ENCODE measurements at places on chromosomes 6 and 20.
A peak's percentile ranks its signal among the peaks of the same experiment; 100 is the strongest.

DNA sequence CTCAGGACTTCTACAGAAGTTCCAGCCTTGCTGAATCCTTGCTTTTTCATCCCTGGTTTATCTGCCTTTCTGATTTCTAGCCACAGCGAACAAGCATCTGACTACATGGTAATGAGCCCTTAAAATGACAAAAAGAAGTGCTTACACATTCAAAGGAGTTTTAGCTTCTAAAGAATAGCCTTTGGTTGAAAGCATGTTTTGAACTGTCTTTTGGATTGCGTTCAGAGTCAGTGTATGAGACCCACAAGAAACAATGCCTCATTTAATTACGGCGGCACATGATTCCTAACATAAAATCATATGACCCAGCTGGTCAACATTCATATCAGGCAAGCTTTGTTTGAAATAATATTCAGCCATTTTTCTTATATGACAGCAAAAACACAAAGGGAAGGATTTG is 784.2 kb downstream of the KIF16B start:
- DNase-seq = no peak

DNA sequence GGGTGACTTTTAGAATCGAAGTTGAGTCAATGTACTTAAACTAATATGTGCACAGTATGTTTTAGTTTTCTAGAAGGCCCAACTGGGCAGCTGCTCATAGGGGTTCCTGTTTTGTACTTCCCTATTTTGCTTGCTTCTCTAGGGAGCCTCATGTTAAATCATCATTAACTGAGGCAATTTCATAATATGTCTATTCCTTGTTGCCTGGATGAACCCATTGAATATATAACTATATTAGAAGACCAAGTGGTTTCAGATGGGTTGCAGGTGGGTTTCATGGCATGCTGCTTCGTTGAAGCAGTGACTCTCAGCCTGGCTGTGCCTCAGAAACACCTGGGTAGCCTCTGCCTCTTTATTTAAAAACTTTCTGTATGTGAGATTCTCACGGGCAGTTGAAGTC is 22.2 kb downstream of the CARMIL1 start:
- DNase-seq = peak; percentile 74

GRCh38 chr6:48021904-48022303 is 89.1 kb downstream of the PTCHD4 start:
- no peak for DNase-seq

GRCh38 chr20:35373661-35374060 is 38.1 kb downstream of the UQCC1 start:
- no peak for DNase-seq

- no peak for DNase-seq
These were observed 9.7 kb downstream of the MDC1 start for GRCh38 chr6:30707281-30707850.

DNA sequence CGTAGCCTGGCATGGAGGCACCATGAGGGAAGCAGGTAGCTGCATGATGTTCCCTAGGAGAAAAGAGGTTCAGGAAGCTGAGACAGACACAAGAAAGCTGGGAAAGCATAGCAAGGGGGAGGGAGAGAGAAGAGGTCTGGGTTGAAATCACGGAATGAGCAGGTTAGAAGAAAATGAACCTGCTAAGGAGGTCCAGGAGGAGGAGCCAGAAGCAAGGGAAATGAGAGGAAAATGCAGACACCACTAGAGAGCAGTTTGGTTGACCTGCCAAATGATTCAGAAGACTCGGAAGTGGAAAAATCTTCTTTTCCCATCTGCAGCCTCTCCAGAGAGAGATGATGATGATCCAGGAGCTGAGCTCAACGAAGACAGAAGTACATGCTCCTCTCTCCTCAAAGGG is 70.9 kb downstream of the VIP start:
- DNase-seq = no peak

DNA sequence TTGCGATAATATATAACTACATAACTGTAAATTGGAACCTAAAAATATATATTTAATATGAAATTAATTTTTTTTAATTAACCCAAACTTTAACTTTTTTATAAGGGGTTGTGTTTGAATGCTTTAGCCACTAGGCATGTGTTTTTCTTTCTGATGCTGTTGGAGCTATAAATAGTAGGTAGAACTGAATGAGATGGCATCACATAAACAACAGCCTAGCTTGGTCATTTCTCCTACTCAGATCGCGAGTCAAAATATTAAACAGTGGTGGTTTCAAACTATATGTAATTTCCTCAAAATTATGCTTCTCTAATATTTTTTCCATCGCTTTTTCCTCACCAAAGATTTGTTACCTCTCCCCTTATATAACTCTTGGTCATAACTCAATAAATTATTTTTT is 243.2 kb downstream of the ARID1B start:
- DNase-seq = no peak

DNA sequence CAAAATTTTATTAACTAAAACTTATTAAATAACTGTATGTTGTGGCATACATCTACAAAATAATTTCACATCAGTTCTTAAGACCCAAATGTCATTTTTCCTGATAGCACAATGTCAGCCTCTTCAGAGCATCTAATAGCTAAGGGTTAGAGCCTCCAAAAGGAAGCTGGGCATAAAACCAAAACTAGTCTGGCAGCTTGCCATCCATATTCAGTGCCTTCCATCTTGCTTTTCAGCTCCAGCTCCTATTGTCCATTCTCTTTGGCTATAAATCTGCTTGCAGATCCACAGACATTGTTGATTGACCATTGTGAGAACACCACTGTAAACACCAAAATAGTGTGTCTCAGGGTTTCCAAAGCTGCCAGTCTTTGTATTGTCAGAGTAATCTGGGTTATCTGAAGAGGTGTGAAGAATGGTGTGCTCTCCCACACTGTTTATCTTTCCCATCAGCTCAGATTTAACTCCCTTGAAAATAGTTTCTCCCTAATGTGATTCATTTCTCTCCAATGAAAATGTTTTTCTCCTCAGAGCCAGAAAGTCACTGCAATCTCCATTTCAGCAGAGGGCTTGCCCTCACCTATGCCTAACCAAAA is 154.8 kb upstream of the KCNQ5 start:
- no peak for DNase-seq
